ENCODE measurements at places on chromosomes 4 and X. TPM values are rescaled to one million over a fixed set of nuclear protein-coding genes. Genes with fewer than 3 reads are reported as not detected.

The MORC4 gene
- total RNA-seq, result 24.2 TPM

The UFSP2 gene
- total RNA-seq, result 29.5 TPM

The FAM47A gene
- total RNA-seq, result not detected

The PAGE2 gene
- total RNA-seq, result not detected

The ABRAXAS1 gene
- 10.7 TPM for total RNA-seq

The PRKG2 gene
- total RNA-seq, result 2.1 TPM

The IQCM gene
- not detected for total RNA-seq

The LDB2 gene
- 8.0 TPM for total RNA-seq

The MAGED4 gene
- total RNA-seq, result 0.23 TPM

The ENOX2 gene
- 11.1 TPM for total RNA-seq

DNA sequence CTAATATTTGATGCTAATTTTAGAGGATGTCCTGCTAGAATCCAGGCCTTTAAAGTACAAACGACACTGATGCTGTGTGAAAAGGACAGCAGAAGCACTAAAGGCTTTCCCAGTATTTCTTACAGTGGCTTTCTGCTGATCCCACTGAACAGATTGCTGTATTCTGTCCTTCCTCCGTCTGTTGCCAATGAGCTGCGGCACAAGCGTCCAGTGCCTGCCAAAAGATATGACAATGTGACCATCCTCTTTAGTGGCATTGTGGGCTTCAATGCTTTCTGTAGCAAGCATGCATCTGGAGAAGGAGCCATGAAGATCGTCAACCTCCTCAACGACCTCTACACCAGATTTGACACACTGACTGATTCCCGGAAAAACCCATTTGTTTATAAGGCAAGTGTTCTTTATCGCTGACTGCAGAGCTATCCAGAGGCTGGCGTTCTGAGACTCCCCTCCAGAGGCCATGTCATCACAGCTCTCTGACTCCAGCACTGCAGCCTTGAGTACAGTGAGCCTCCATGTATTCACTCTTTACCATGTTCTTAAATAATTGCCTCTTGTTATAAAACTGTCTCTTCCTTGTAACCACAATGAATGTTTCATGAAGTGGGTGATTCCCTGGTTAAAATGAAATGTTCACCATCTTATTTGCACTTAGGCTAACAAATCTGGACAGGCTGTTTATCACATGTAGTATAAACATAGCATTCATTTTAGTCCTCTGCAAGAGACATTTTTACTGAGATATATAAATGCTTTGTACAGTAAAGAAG lies 43.6 kb downstream of the GUCY1B1 start:
- no peaks in the 10 kb centered on the region for H3K27me3 ChIP-seq
- DNase-seq, result no peak
- H3K36me3 ChIP-seq, result no peaks in the 10 kb centered on the region
- H3K4me3 ChIP-seq, result no peak overlapping the region
- H3K4me1 ChIP-seq, result no peaks in the 10 kb centered on the region

DNA sequence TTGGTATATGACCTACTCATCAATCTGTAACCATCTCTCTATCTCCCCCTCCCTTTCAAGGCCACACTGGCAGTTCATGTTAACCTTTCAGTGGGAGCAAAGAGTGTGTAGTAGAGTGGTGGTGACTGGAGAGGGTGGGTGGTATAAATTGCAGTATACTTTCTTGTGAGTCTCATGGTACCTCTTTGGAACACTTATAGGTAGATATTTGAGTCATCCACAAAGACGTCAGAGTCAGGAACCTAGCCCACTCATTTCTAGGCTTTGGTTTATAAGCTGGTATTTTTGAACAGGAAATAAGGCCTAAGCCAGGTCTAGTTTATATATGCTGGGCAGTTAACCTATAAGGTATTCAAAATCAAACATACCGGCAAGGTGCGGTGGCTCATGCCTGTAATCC lies 36.3 kb downstream of the RLIM start:
- H3K4me3 ChIP-seq, result no peak overlapping the region
- H3K27ac ChIP-seq, result no peak overlapping the region
- H3K4me1 ChIP-seq, result no peaks in the 10 kb centered on the region
- DNase-seq, result no peak
- no peaks in the 10 kb centered on the region for H3K27me3 ChIP-seq
- H3K36me3 ChIP-seq, result no peaks in the 10 kb centered on the region

DNA sequence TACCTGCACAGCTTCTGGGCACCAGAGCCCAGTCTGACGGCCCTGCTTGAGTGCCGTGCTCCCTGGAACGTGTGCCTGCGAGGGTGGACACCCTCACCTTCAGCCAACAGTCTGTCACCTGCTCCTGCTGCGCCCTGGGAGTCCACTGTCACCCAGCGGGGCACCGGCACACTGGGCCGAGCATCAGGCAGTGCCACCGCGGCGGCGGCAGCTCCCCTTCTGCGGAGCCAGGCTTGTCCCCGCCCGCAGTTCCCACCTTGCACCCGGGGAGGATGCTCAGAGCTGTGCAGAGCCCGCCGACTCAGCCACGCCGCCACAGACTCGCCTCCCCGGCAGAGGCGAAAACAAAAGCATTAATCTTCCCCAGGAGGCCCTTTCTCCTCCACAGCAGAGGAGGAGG lies 86.8 kb downstream of the ABLIM2 start:
- H3K4me1 ChIP-seq, result peaks cover 3% of the 10 kb centered on the region
- no peak overlapping the region for H3K27ac ChIP-seq
- H3K4me3 ChIP-seq, result no peak overlapping the region
- DNase-seq, result no peak
- H3K27me3 ChIP-seq, result peaks cover 35% of the 10 kb centered on the region

DNA sequence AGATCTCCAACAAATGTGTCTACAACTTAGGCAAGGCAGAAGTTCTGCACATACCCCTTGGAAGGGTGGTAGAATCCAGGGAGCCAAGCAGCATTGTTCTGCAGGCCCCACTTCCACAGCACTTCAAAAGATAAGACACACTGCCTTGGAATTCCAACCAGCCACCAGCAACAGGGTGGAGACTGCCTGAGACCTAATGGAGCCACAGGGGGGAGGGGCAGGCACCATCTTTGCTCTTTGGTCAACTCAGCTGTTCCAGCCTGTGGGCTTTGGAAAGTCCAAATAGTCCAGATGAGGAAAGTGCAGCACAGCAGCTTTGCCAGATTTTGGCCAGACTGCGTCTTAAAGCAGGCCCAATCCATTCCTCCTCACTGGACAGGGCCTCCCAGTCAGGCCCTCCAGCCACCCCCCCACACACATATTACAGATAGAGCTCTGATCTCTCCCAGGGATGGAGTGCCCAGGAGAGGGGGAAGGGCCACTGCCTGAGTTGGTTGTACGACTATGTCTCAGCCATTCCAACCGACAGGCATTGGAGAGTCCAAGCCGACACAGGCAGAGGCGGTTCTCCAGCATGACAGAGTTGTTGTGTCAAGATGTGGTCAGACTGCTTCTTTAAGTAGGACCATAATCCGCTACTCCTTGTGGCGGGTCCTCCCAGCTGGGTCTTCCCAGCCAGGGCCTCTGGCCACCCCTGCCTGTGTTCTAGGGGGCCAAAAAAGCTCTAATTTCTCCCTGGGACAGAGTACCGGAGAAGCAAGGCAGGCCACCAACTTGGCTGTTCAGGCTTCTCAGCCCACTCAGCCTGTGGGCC lies 42.5 kb upstream of the ANTXR2 start:
- H3K27ac ChIP-seq, result no peak overlapping the region
- DNase-seq, result no peak
- no peak overlapping the region for H3K4me3 ChIP-seq
- no peaks in the 10 kb centered on the region for H3K4me1 ChIP-seq

- no peaks in the 10 kb centered on the region for H3K36me3 ChIP-seq
- H3K4me1 ChIP-seq, result no peaks in the 10 kb centered on the region
- no peak overlapping the region for H3K27ac ChIP-seq
- no peak for DNase-seq
Observed at GRCh38 chrX:133859860-133860259, 125.5 kb downstream of the GPC3 start.

- H3K4me3 ChIP-seq, result no peak overlapping the region
- H3K27me3 ChIP-seq, result no peaks in the 10 kb centered on the region
- H3K4me1 ChIP-seq, result peaks cover 18% of the 10 kb centered on the region
Observed at GRCh38 chr4:118682928-118683327, 2.3 kb upstream of the METTL14 start.

GRCh38 chrX:154750301-154751202 lies at the start of gene GAB3:
Gene GAB3, minus strand, starts transcription at chrX:154751077. Its CDS starts 52 bp downstream, at chrX:154751025.
- no peaks in the 10 kb centered on the region for H3K27me3 ChIP-seq
- H3K4me1 ChIP-seq, result peaks cover 3% of the 10 kb centered on the region
- no peaks in the 10 kb centered on the region for H3K36me3 ChIP-seq
- peak within 1 kb of the TSS; percentile 59 for H3K27ac ChIP-seq
- peak within 1 kb of the TSS; percentile 50 for H3K4me3 ChIP-seq

- peaks cover 14% of the 10 kb centered on the region for H3K4me1 ChIP-seq
- H3K27me3 ChIP-seq, result no peaks in the 10 kb centered on the region
- H3K4me3 ChIP-seq, result no peak overlapping the region
- H3K27ac ChIP-seq, result no peak overlapping the region
Observed at GRCh38 chr4:8510611-8511285, 69.4 kb upstream of the GPR78 start.

- no peaks in the 10 kb centered on the region for H3K27me3 ChIP-seq
- no peak overlapping the region for H3K4me3 ChIP-seq
- no peak for DNase-seq
- peaks cover 6% of the 10 kb centered on the region for H3K36me3 ChIP-seq
- H3K27ac ChIP-seq, result no peak overlapping the region
Observed at GRCh38 chr4:41661442-41662076, 87.0 kb downstream of the PHOX2B start.

GRCh38 chr4:169640261-169640870 lies 20.0 kb downstream of the CLCN3 start:
- no peak overlapping the region for H3K27ac ChIP-seq
- no peaks in the 10 kb centered on the region for H3K27me3 ChIP-seq
- H3K4me3 ChIP-seq, result no peak overlapping the region

- no peaks in the 10 kb centered on the region for H3K36me3 ChIP-seq
- no peaks in the 10 kb centered on the region for H3K27me3 ChIP-seq
- H3K4me1 ChIP-seq, result no peaks in the 10 kb centered on the region
- DNase-seq, result no peak
- no peak overlapping the region for H3K4me3 ChIP-seq
Observed at GRCh38 chr4:42610941-42611340, 46.0 kb downstream of the ATP8A1 start.

DNA sequence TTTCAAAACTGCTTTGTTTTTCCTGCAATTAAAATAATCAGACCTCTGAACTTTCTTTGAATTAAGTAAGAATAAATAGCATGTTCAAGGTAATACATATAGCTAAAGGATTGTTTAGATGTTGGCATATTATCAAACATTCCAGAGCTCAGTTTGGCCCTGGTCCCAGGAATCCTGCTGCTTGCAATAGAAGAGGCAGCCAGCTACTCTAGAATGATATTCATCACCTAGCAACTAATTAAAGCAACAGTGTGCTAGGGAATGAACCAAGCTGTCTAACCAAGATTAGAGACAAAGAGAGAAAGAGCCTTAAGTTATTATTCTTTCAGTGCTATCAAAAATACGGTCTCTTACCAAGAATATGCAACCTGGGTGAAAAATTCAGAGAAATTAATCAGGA lies 460.9 kb downstream of the GABRG1 start:
- no peaks in the 10 kb centered on the region for H3K27me3 ChIP-seq
- no peak overlapping the region for H3K4me3 ChIP-seq
- no peak overlapping the region for H3K27ac ChIP-seq
- H3K36me3 ChIP-seq, result no peaks in the 10 kb centered on the region
- DNase-seq, result no peak

- H3K27me3 ChIP-seq, result no peaks in the 10 kb centered on the region
- H3K4me1 ChIP-seq, result no peaks in the 10 kb centered on the region
- no peak overlapping the region for H3K27ac ChIP-seq
- H3K36me3 ChIP-seq, result no peaks in the 10 kb centered on the region
- DNase-seq, result no peak
Observed at GRCh38 chr4:114019969-114020358, 40.5 kb upstream of the ARSJ start.

GRCh38 chrX:119512146-119512800 lies 44.0 kb downstream of the SLC25A5 start:
- DNase-seq, result no peak
- peaks cover 3% of the 10 kb centered on the region for H3K4me1 ChIP-seq
- H3K27ac ChIP-seq, result no peak overlapping the region
- no peaks in the 10 kb centered on the region for H3K36me3 ChIP-seq

- H3K36me3 ChIP-seq, result no peaks in the 10 kb centered on the region
- H3K4me3 ChIP-seq, result no peak overlapping the region
- H3K27ac ChIP-seq, result no peak overlapping the region
- no peaks in the 10 kb centered on the region for H3K27me3 ChIP-seq
- no peak for DNase-seq
Observed at GRCh38 chr4:42350611-42351182, 46.6 kb upstream of the SHISA3 start.

All from suprapubic skin (tissue), 4 donors.